ENCODE measurements at places on chromosomes 6 and 20. TPM values are rescaled to one million over a fixed set of nuclear protein-coding genes. Genes with fewer than 3 reads are reported as not detected.

SIRPD gene
- total RNA-seq: not detected

TBXT gene
- 2.3 TPM for total RNA-seq

CD83 gene
- total RNA-seq: 3.0 TPM

MTFR2 gene
- total RNA-seq: 6.8 TPM

LINC00237 gene
- total RNA-seq: 2.0 TPM

PDE7B gene
- 0.16 TPM for total RNA-seq

CDH4 gene
- total RNA-seq: 5.8 TPM

C2 gene
- 0.29 TPM for total RNA-seq

NUS1 gene
- 37.0 TPM for total RNA-seq

TMEM244 gene
- total RNA-seq: not detected

PROKR2 gene
- total RNA-seq: not detected

PHACTR1 gene
- total RNA-seq: 9.9 TPM

KCNQ5 gene
- total RNA-seq: 2.4 TPM

TSPO2 gene
- total RNA-seq: not detected

NUDT3 gene
- 25.7 TPM for total RNA-seq

SLC22A2 gene
- 0.88 TPM for total RNA-seq

ZBTB12 gene
- total RNA-seq: 24.8 TPM

TRAPPC3L gene
- not detected for total RNA-seq

DTNBP1 gene
- total RNA-seq: 14.1 TPM

SMLR1 gene
- 0.27 TPM for total RNA-seq

ZSCAN23 gene
- total RNA-seq: 4.4 TPM

COL12A1 gene
- 0.64 TPM for total RNA-seq

LPA gene
- 3.6 TPM for total RNA-seq

RFX6 gene
- total RNA-seq: 0.22 TPM

PKIG gene
- 77.6 TPM for total RNA-seq

MEA1 gene
- total RNA-seq: 104 TPM

IP6K3 gene
- not detected for total RNA-seq

MATN4 gene
- 0.20 TPM for total RNA-seq

OVOL2 gene
- 15.3 TPM for total RNA-seq

TEAD3 gene
- total RNA-seq: 23.5 TPM

ARG1 gene
- not detected for total RNA-seq

DNPH1 gene
- 49.2 TPM for total RNA-seq

OPRM1 gene
- not detected for total RNA-seq

EYA2 gene
- total RNA-seq: 20.5 TPM

MYL9 gene
- 274 TPM for total RNA-seq

TNF gene
- total RNA-seq: not detected

OPN5 gene
- total RNA-seq: not detected

ACTL10 gene
- total RNA-seq: 0.45 TPM

SIRPB1 gene
- 1.1 TPM for total RNA-seq

KCNK5 gene
- total RNA-seq: 34.2 TPM

SLC17A3 gene
- total RNA-seq: not detected

BCAS4 gene
- total RNA-seq: 9.6 TPM

OTOR gene
- total RNA-seq: not detected

SMOC2 gene
- 0.20 TPM for total RNA-seq

FAM50B gene
- 2.8 TPM for total RNA-seq

LAMA4 gene
- 4.9 TPM for total RNA-seq

MCM8 gene
- 24.7 TPM for total RNA-seq

PTCRA gene
- total RNA-seq: not detected

PBOV1 gene
- not detected for total RNA-seq

RAB44 gene
- not detected for total RNA-seq

LYRM2 gene
- total RNA-seq: 20.2 TPM

CASS4 gene
- not detected for total RNA-seq

All from endodermal cell (in vitro differentiated cells).